ENCODE measurements at places on chromosomes 5 and 9.

- no peak for DNase-seq
Measured at GRCh38 chr9:106487266-106487665, 375.7 kb upstream of the ZNF462 start.

- DNase-seq, result no peak
Measured at GRCh38 chr5:57937501-57938173, 455.0 kb upstream of the ACTBL2 start.

- DNase-seq, result no peak
Measured at GRCh38 chr5:1037123-1037670, 28.6 kb downstream of the NKD2 start.

DNA sequence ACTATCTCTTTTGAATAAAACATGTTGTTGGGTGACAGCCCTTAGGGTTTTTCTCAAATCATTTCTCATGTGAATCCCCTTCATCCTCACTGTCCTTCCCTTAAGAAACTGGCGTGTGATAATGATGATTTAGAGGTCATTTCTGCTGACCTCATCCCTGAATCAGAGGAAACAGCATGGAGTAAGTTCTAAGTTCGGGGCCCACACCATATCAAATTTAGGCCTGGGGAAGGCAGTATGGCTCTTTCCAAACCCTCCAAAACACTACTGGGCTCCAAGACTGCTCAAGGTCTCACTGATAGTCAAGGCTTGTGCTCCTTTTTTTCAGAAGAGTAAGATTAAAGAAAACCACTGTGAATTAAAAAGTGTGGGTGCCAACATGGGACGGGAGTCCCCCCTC is 872 bp upstream of the SMIM3 start:
- no peak for DNase-seq

DNA sequence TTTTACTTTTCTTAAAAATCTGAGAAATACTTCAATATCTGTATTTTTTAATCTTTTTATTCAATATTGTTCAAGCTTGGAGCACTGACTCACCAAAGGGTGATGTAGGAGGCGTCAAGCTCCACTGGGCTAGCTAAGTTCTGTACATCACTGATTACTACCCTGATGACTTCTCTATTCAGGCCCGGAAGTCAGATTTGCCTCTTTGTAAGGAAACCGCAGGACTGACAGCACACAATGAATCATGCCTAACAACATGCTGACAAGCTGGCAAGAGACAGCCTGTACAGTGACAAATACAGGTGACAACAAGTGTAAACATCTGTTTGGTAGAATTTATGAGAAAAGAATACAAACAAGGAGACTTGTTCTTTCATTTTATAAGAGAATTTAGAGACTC is 627.9 kb upstream of the RORB start:
- peak; percentile 61 for DNase-seq

DNA sequence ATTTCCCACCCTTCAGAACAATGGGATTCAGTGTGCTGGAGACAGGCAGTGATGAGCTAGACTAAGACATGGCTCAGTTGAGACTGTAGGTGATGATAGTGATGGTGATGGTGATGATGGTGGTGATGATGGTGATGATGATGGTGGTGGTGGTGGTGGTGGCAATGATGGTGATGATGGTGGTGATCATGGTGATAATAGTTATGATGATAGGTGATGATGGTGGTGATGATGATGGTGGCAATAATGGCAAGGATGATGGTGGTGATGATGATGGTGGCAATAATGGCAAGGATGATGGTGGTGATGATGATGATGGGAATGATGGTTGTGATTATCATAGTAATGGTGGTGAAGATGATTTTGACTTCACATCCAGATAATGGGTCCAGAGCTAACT is 176.7 kb downstream of the NXNL2 start:
- no peak for DNase-seq

- no peak for DNase-seq
Measured at GRCh38 chr5:10576121-10576789, 12.4 kb downstream of the ANKRD33B start.

DNA sequence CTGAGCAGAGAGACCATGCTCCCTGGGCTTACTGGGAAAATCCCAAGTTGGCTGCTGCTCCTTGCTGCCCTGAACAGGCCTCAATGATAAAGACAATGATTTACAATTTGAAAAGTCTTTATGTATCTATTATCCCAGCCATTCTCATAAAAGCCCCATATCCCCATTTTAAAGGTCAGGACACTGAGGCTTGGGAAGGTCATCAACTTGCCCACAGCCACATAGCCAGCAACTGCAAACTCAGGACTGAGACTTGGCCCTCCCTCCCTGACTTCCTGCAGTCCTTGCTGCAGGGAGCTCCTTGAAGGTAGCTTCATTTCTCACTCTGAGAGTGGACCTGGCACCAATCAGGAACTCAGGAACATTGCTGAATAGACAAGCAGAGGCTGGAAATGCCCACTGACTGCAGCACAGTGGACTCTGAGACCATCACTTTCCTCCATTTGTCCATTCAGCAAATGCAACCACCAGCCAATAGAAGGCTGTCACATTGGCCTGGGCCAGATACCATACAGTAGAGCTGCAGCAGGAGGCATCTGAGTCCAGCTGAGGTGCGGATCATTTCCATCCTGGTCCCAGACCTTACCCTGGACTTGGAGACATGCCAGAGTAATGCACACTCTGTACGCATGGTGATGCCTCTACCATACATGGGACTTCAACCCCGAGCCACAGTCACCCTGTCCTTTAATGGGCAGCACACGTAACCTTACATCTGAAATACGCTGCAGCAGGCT is 18.3 kb downstream of the TNIP1 start:
- no peak for DNase-seq

GRCh38 chr9:111661802-111662521 is 557 bp downstream of the GNG10 start:
- peak; percentile 73 for DNase-seq

GRCh38 chr9:130138791-130139190 is 33.4 kb upstream of the NCS1 start:
- DNase-seq, result no peak

GRCh38 chr9:137446851-137447471 is 5.8 kb upstream of the ENTPD8 start:
- DNase-seq, result no peak

DNA sequence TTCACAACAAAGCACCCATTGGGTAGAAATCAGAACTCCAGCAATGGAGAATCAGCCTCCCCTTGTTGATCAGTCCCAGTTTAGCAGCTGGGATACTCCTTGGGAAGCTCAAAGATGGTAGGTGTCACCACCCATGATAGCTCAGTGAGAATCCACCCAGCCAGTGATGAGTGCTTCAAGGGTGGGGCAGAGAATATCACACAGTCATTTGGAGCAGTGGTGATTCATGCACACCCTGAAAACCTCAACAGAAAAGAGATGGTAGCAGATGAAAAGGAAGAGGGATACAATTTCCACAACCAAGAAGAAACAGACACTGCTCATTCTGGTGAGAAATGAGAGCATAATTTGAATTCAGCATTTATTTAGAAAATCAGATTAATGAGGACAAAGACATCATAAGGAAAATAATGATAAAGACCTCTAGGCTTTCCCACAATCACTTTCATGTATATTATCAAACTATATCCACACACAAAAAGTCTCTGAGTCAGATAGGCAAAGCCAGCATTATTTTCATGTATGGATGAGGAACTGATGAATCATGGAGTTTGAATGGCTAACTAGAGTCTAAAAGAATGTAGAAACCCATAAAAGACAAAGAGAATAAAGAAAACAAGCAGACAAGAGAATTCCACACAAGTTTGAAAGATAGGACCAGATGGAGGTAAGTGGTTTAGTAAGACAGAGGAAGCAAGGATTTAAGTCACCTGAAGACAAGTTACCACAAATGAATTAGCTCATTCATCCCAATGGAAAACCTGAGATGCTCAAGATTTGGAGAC is 82.9 kb downstream of the FEM1C start:
- DNase-seq, result no peak

DNA sequence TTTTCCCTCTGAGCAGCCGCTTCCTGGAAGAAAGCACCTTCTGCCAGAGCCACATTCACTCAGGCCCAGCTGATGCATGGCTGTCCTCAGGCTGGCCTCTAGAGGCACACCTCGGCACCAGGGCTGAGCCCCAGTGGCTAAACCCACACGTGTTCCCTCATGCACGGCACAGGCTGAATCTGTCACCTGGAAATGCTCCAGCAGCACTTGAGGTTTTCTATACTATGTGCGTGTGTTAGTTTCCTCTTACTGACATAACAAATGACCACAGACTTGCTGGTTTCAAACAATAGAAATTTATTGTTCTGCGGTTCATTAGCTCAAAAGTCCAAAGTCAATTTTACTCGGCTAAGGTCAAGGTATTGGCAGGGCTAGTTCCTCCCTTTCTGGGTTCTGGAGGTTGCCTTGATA is 141.4 kb downstream of the LRRC70 start:
- DNase-seq, result no peak

- DNase-seq, result no peak
Measured at GRCh38 chr9:125147401-125147951, 4.1 kb upstream of the SCAI start.

DNA sequence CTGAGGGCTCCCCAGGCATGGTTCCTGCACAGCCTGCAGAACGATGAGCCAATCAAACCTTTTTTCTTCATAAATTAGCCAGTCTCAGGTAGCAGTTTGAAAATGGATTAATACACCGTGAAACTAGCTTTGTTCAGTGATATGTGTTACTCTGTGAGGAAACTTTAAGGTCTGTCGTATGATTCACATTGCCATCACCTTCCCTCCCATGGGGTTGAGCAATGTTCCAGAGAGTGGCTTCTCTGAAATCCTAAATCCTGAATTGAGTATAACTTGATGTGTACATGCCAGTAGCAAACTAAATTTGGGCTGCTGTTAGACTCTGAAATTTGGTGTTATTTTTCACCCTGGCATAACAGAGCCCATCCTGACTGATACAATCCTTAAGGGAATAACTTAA is 866.4 kb upstream of the C9orf72 start:
- no peak for DNase-seq

DNA sequence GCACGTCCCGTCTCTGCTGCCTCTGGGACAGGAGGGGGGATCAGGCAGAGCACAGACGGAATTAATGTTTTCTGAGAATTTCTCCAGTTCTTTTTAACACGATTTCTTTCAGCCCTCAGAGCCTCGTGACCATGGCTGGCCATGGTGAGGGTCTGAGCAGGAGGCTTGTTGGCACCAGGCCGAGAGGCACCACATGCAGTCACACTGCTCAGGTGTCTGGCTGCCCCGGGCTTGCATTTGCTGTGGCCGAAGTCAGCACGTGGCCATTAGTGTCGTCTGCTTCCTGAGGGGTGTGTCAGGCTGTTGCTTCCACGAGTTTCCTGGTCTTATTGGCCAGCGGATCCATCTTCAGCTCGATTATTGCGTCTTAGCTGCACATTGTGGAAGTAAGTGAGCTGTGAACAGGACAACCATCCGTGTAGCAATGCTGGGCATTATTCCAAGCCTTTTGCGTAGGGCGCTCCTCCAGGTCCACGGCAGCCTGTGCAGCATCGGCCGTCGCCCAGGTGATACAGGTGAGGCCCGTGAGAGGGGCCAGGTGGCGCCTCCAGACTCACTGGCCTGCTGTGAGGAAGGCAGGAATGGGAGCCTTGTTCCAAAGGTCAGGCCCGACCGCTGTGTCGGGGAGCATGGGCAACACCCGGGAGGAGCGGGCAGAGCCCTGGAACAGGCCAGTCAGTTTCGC is 114.2 kb upstream of the CACNA1B start:
- no peak for DNase-seq

- no peak for DNase-seq
Measured at GRCh38 chr9:129561594-129562281, 59.2 kb downstream of the C9orf50 start.

DNA sequence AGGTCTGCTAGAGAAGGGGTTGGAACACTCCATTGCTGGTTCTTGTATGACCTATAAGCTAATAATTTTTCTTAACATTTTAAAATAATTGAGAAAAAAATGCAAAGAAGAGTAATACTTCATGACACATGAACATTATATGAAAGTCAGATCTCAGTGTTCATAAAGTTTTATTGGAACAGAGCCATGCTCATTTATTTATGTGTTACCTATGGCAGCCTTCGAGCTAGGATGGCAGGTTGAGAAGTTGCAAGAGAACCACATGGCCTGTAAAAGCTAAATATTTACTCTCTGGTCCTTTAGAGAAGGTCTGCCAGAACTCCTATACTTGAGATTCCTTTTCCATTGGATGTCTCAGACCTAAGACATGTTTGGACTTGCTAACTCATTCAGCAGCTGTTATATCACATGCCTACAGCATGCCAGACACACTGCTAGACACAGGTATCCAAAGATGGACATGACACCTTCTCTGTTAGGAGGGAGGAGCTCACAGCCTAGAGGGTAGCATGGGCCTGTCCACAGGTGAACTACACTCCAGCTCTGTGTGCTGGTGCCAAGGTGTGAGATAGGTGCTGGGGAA is 304.3 kb downstream of the ARHGAP26 start:
- no peak for DNase-seq

DNA sequence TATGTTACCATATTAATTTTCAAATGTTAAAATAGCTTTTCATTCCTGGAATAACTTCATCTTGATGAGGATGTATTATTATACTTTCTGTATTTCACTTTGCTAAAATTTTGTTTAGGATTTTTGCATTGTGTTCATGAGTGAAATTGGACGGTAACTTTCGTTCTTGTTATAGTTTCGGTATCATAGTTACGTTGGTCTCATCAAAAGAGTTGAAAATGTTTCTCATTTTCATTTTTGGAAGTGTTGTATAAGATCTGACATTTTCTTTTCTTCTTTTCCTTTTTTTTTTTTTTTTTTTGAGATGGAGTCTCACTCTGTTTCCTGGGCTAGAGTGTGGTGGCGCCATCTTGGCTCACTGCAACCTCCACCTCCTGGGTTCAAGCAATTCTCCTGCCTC is 20.0 kb downstream of the PRRT1B start:
- no peak for DNase-seq

DNA sequence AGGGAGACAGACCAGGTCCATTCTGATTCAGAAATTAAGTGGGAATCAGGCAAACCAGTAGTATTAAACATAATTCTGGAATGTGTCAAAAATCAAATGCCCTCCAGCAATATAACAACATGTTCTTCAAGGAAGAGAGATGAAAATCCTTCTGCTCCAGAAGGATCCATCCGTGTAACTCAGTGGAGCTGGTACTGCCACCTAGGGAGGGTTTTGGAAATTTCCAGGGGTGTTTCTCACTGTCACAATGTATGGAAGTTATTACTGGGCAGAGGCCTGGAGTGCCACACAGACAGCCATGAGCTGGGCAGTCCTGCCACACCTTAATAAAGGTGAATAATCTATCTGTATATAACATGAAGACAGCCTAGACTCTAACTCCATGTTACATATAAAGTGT is 87.5 kb downstream of the TTLL11 start:
- DNase-seq, result no peak

DNA sequence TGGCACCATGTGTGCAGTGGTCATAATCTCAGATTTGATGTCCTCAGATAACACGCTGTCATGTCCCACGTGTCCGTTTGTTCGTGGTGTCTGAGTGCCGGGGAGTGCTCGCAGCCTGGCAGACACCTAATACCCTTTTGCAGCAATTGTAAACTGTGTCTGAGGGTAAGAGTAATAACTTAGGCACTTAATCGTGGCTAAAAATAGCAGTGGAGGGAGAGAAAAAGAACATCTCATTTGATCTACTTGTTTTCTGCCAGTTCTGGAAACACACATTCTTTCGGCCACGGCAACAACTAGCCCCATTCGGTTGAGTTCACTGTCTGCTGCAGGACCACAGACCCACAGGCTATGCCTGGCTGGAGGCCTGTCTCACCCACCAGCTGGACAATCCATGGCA is 16.5 kb downstream of the ADCY2 start:
- no peak for DNase-seq

GRCh38 chr5:54533541-54534190 is 16.1 kb downstream of the SNX18 start:
- no peak for DNase-seq

Measured in activated effector memory CD4-positive, alpha-beta T cell treated with anti-CD3 and anti-CD28 coated beads, Interleukin-2, amount 50 U/mL, for 16 hours (primary cell).